Left lobe of liver (tissue), 2 donors: ENCODE measurements at places on chromosomes 13 and 19.

DNA sequence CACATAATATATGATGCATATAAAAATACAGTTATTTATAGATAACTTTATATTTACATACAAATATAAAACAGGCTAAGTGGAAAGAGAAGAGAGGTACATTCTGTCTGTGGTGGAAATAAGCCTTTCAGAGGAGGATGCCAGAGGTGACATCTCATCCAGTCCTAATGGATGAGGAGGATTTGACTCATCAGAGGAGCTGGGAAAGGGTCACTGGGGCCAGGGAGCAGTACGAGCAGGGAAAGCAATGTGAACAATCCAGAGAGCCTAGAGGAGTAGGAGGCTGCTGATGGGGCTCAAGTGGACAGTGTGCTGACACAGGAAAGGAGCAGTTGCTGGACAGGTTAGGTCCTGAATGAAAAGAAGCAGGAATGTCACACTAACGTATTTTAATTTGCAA, 18.6 kb downstream of the NALCN start:
- no peak for DNase-seq

GRCh38 chr19:11168568-11168967, 13.0 kb upstream of the SPC24 start:
- DNase-seq, result no peak

DNA sequence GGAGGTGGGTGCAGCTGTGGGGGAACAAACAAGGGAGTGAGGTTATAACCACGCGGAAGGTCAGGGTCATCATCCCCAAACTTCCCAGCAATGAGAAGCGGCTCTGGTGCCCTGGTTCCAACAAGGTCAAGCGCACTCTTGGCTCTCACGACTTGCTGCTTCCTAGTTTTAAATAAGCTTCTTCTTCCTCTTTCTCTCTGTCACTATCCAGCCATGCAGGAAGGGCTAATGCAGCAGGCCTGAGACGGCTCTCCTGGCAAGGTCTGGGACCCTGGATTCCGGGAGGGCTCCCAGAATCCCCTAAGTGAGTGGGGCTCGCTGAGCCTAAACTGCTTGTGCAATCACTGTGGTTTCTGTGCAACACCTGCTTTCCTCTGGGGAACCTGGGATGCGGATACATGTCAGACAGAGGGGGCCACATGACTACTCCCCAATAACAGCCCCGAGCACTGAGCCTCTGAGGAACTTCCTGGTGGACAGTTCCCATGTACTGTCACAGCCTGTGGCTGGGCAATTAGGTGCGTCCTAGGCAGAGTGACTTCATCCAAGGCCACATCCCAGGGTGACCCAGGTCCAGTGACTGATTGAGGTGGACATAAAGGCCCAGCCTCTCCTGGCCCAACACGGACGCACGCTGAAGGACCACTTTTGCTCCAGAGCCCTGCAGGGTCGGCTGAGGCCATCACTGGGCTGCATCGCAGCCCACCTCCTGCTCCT, 24.2 kb downstream of the VRK3 start:
- DNase-seq, result no peak

DNA sequence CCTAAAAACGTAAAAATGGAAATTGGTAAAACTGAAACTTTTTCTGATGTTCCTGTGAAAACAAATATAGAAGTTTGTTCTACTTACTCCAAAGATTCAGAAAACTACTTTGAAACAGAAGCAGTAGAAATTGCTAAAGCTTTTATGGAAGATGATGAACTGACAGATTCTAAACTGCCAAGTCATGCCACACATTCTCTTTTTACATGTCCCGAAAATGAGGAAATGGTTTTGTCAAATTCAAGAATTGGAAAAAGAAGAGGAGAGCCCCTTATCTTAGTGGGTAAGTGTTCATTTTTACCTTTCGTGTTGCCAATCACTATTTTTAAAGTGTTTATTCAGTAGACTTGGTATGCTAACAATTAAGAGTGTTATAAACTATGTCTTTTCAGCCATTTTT, 25.6 kb downstream of the BRCA2 start:
- no peak for DNase-seq

DNA sequence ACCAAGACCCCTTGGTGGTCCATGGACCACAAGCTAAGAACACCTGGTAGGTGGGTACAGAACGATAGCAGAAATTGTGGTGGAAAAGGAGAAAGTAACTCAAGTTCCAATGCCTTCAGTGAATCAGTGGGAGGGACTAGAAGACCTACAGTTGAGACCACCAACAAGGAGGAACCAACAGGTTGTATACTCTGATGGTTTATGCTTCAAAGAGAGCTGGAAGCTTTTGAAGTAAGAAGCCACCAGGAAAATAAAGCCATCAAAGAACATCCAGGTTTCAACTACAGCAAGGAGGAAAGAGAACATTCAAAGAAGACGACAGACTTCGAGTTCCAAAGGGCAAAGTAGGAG, 42.4 kb downstream of the DIAPH3 start:
- no peak for DNase-seq

GRCh38 chr19:29245215-29245614, 32.3 kb upstream of the UQCRFS1 start:
- DNase-seq, result peak; percentile 27
